ENCODE measurements at places on chromosomes 13 and 19.

GRCh38 chr19:50392759-50393158 is 8.6 kb downstream of the POLD1 start:
- no peak for DNase-seq

DNA sequence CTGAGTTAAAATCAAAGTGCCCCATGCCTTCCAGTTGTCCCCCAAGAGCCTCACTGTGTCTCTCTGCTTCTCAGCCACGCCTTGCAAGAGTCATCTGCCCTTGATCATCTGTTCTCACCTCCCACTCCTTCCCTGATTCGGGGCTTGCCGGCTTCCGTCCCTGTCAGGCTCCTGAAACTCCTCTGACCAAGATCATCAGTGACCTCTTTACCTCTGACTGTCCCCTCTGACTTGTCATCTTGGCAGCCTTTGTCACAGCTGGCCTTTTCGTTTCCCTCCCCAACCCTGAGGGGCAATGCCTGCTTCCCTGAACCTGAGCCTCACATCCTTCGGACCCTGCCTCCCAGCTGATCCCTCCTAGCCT is 66.3 kb downstream of the MAP4K1 start:
- DNase-seq: no peak

DNA sequence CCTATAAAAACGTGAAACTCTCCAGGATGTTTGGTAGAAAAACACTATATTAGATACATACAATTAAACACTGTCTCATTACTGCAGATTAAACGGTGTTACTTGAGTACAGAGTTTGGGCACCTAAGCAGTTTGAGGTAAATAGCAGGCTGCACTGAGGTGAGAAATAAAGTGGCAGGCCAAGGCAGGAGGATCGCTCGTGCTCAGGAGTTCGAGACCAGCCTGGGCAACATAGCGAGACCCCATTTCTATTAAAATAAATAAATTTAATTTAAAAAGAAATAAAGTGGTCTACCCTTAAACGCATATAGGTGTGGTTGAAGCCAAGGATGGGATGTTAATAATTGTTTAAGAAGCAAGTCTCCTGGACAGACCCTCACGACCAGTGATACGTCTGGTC is 1.2 kb downstream of the PSPC1 start:
- no peak for DNase-seq

DNA sequence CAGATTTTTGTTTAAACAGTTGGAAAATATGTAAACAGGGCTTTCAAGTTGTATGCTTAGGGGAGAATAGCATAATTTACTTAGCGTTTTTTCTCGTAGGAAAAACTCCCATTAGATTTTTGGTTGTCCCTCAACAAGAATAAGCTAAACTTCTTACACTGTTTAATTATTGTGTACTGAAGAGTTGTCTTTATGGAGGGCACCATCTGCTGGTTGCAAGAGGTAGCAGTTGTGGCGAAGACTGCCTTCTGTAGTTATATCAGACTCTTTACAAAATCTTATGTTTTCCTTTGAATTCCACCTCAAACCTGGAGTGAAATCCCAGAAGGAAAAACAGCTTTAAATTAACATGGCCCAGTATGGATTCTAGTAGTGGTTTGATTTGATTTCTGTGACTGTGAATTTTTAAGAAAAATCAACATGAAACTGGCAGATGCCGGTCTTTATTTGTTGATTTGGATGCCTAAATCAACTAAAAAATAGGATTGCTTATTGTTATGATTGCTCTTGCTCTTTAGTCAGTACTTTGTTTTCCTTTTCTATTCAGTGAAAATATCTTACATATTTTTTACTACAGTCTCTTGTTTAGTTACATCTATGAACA is 53.4 kb downstream of the PDS5B start:
- DNase-seq: peak; percentile 26

- no peak for DNase-seq
These were observed 22.4 kb downstream of the ZNF14 start for GRCh38 chr19:19710506-19710905.

DNA sequence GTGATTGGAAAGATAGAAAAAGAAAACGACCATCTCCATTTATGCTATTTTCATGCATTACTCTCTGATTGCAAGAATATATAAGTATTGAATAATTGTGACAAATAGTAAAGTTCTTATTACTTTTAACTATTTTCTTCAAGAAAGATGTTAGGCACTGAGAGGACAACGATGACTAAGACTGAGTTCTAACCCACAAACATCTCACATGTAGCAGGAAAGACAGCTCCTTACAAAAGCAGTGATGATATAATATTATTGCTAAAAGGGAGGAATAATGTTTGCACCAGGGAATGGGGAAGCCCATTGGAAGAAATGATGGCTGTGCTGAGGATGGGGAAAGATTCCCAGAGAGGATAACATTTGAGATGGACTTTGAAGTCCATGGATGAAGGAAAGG is 22.6 kb downstream of the RXFP2 start:
- DNase-seq: no peak

- DNase-seq: no peak
These were observed 5.1 kb downstream of the RGCC start for GRCh38 chr13:41462427-41462826.

DNA sequence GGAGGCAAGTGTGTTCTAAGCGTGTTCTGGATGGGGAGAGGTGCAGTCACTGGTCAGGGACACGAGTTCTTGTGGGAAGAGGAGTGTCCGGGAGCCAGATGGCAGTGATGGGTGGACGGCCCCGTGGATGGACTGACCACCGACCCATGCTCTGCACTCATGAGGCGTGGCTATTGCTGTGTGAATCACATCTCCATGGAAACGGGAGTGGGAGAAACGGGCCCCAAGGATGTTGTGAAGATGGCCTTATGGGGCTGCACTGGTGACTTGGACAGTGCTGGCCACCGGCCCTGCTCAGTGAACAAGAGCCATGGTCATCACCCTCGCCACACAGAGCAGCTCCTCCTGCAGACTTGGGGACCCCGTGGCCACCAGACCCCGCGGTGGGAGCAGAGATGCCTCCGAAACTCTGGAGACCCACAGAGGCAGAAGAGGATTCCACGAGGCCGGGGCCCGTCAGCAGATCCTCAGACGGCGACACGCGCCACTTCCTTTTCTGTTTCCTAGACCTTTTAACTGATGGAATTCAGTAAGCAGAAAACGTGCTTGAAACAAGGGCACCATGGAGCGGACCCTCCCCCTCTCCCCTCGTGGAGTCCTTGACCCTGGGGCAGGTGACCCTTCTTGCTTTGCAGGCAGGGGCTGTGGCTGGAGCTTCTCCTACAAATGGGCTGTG is 47.5 kb downstream of the GAS6 start:
- DNase-seq: no peak

GRCh38 chr13:53167561-53167960 is 138.9 kb downstream of the OLFM4 start:
- DNase-seq: no peak

DNA sequence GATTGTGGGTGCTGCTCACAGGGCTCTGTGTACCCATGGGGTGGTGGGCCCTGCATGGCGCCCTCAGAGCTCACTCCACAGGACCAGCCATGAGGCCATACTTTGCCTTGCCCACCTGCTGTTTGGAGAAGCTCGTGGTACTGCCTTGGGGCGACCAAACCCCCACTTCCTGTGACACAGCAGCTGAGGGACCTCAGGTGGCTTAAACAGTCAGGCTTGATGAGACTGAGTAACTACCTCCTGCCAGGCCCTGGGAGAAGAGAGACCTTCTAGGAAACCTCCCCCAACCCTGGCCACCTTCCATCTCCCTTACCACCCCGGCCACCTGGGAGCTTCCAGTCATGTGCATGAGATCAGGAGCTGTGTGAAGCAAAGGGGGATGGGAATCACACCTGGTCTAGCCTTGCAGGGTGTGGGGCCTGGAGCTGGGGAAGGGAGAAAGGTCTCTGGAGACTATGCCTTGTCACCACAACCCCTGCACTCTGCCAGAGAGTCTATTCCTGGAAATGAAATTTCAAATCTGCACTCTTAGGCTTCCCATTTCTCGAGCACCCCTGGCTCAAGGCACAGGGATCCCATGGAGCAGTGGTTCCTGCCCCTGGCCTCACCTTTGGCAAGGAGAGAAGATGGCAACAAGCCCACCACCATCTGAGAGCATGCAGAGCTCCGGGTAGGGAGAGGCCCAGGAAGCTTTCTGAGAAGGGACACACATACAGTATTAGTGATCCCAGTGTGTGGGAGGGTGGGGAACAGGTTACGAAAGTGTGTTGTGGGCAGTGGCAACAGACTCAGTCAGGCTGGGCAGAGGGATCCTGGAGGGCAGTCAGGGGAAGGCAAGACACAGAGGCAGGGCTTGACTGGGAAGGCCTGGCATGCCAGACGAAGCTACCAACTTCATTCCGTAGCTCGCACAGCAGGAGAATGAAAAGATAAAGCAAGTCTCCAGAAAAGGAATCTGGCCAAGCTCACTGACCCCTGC is 125.0 kb downstream of the URI1 start:
- no peak for DNase-seq

DNA sequence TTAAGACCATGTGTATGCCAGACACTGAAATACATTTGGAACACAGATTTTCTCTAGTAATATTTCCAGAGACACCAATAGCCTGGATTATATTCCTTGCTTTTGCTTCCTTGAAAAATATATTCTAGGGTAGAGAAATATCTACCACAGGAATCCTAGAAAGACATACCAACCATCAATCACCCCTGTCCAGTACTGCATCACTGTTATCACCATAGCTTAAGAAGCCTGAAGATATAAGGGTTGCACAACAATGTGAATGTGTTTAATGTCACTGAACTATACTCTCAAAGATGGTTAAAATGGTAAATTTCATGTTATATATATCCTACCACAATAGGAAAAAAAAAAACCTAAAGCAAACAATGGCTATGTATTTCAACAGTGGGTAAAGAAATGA is 163.6 kb downstream of the DIAPH3 start:
- peak; percentile 10 for DNase-seq

DNA sequence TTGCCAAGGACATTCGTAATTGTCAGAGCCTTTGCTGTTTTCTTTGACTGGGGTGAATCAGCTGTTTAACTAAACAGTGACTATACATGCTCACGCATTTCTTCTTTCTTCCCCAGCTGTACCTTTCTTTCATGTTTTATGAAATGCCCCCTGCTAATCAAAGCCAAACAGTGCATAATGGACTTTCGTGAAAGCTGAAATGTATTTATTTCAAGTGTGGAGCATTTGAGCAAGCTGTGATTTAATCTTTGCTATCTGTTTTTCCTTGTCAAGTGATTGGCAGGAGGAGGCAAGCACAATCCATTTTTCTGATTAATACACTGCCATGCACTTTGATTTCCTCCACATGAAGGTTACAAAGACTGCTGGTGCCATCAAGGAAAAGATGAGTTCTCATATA is 831.7 kb upstream of the SPRY2 start:
- no peak for DNase-seq

DNA sequence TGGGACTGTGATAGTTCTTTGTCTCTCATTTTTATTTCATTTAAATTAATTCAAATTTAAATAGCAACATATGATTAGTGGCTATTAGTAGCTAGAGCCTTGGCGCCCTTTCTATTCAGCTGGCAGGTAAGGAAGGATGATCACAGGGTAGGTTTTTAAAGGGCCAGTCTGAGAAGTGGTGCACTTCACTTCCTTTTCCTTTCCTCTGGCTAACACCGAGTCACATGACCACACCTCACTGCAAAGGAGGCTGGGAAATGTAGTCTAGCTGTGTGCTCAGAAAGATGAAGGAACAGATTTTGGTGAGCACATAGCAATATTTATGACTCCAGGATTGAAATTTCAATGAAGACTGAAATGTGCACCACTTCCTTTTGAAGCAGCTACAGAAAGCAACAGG is 128.7 kb downstream of the TSHZ3 start:
- no peak for DNase-seq

GRCh38 chr19:9847087-9847671 is 12.1 kb downstream of the PIN1 start:
- DNase-seq: peak; percentile 77

- DNase-seq: peak; percentile 40
These were observed 57.3 kb downstream of the KLF2 start for GRCh38 chr19:16381756-16382401.

DNA sequence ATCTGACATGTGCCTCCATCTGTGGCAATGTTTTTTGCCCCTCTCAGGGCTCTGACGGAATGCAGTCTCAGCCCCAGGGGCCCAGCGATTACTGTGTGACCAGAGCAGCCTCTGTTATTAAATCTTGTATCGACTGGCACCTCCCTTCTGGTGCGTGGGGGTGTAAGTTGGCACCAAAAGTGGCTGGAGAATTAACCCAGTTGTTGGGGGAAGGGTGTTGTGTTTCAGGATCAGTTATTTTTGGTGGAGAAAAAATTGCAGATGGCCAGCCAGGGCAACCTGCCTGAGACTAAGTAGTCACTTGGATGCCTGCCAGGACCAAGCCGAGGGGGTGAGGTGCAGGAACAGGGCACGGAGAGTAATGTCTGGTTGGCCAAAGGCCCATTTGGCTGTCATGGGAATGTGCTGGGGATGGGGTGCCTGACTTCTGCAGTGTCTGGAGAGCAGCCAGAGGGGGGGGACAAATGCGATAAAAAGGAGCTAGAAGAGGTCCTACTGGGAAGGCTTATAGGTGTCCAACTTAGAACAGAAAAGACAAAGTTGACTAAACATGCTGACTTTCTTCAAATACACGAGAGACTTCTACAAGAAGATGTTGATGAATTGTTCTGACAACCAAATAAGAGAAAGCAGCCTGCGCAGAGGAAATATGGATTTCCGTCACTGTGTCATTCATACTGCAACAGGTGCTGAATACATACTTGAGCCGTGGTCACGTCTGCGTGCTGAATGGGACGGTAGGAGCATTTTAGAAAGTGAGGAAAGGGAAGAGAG is 69.8 kb downstream of the SIAH3 start:
- no peak for DNase-seq

DNA sequence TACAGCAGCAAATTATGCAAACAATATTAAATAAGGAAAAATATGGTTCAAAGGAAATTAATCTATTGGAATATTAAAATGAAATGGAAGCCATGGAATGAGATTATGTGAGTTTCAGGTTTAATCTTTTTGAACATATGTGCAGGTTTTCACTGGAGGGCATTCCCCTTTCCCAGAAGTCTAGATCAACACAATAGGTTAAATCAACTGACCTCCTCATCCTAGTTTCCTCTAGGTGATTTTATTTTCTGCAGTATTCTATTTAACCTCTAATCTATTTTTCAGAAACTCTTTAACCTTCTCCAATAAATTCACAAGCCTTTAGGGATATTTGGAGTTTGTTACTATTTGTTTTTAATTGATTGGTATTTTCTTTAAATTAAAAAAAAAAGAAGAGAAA is 2657.6 kb upstream of the PCDH20 start:
- DNase-seq: no peak

- no peak for DNase-seq
These were observed 59.3 kb downstream of the OXGR1 start for GRCh38 chr13:96934889-96935489.

GRCh38 chr13:24172071-24172470 is 11.6 kb downstream of the SPATA13 start:
- DNase-seq: no peak

All from skeletal muscle cell (primary cell).